Activated CD4-positive, alpha-beta memory T cell treated with anti-CD3 and anti-CD28 coated beads, Interleukin-2, amount 10 ng/mL, durations not matched to agents 7 days and 5 days (primary cell): ENCODE measurements at places on chromosomes 6 and 20. TPM values are rescaled to one million over a fixed set of nuclear protein-coding genes. Genes with fewer than 3 reads are reported as not detected.

DNA sequence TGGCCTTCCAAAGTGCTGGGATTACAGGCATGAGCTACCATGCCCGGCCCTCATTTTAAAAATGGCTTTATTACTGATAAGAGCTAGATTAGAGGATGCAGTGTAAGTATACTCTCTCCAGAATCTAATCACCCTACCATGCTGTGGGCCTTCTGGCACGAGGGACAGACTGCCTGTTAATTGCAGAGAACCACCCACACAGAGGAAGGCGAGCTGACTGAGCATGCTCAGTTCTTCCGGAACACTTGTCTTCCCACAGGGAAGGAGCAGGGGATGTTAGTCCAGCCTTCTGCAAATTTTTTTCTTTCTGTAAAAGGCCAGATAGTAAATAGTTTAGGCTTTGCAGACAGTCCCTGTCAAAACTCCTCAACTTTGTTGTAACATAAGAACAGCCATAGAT lies 48.9 kb downstream of the ALDH5A1 start:
- H3K27ac ChIP-seq: no peak overlapping the region
- peaks cover 10% of the 10 kb centered on the region for H3K27me3 ChIP-seq
- no peak overlapping the region for H3K4me3 ChIP-seq
- H3K4me1 ChIP-seq: peaks cover 5% of the 10 kb centered on the region
- DNase-seq: no peak

NRSN1 gene
- not detected for total RNA-seq

PDYN gene
- not detected for total RNA-seq

ZNF334 gene
- 1.4 TPM for total RNA-seq

- H3K4me1 ChIP-seq: no peaks in the 10 kb centered on the region
- DNase-seq: no peak
- no peaks in the 10 kb centered on the region for H3K36me3 ChIP-seq
- H3K27me3 ChIP-seq: peaks cover 25% of the 10 kb centered on the region
- no peak overlapping the region for H3K27ac ChIP-seq
These were observed 36.8 kb downstream of the FOXQ1 start for GRCh38 chr6:1348675-1349074.

DNA sequence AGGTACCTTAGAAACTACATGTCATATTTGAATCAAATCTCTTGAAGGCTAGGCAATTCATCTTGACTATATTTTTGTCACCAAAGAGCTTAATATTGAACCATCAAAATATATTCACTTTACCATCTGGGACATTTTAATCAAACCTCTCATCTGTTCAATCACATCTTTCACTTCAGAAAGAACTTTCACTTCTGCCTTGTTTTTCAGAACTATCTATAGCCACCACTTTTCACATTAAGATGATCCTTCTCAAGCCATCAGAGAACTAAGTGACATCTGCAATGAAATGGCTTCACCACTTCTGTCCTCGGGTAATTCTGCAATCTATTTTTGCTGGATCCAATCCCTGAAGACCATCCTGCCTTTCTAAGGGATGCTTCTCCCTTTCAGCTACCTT lies 57.8 kb downstream of the OR2B2 start:
- H3K4me1 ChIP-seq: no peaks in the 10 kb centered on the region
- no peak for DNase-seq
- peaks cover 17% of the 10 kb centered on the region for H3K27me3 ChIP-seq
- no peaks in the 10 kb centered on the region for H3K36me3 ChIP-seq

- H3K4me1 ChIP-seq: peaks cover 2% of the 10 kb centered on the region
- no peak for DNase-seq
- no peak overlapping the region for H3K4me3 ChIP-seq
- H3K27ac ChIP-seq: no peak overlapping the region
- H3K36me3 ChIP-seq: no peaks in the 10 kb centered on the region
These were observed 177.2 kb downstream of the ZMYND8 start for GRCh38 chr20:47179267-47179666.

GRCh38 chr6:170505306-170505705 lies 47.8 kb downstream of the PSMB1 start:
- H3K36me3 ChIP-seq: no peaks in the 10 kb centered on the region
- H3K4me3 ChIP-seq: no peak overlapping the region
- H3K27me3 ChIP-seq: peaks cover 25% of the 10 kb centered on the region
- no peaks in the 10 kb centered on the region for H3K4me1 ChIP-seq
- no peak for DNase-seq
- no peak overlapping the region for H3K27ac ChIP-seq

- DNase-seq: no peak
- no peak overlapping the region for H3K27ac ChIP-seq
- no peaks in the 10 kb centered on the region for H3K36me3 ChIP-seq
- H3K4me3 ChIP-seq: no peak overlapping the region
- no peaks in the 10 kb centered on the region for H3K4me1 ChIP-seq
These were observed 431.6 kb downstream of the GJA1 start for GRCh38 chr6:121867095-121867494.

LTA gene
- 38.4 TPM for total RNA-seq

- H3K36me3 ChIP-seq: no peaks in the 10 kb centered on the region
- peaks cover 38% of the 10 kb centered on the region for H3K27me3 ChIP-seq
- H3K4me3 ChIP-seq: no peak overlapping the region
- DNase-seq: no peak
These were observed 14.0 kb upstream of the SLC17A5 start for GRCh38 chr6:73667798-73668197.

DNA sequence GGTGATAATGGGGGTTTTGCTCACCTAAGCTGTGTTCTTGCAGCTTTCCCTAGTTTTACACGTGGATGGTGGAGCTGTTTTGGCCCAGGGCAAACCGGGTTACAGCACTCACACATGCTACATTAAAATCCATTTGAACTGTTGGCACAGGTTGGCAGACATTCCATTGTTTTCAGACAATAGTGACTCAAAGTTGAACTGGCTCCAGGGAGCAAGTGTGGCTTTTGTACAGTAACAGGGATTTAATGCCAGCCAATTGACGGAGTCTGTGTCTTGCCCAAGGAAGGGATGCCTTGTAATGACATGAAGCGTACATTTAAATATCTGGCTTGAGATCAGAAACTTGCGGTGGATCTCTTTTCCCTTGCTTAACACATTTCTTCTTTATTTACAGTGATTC lies 183.1 kb downstream of the DTNBP1 start:
- H3K4me3 ChIP-seq: no peak overlapping the region
- no peak overlapping the region for H3K27ac ChIP-seq
- no peak for DNase-seq
- H3K4me1 ChIP-seq: peaks cover 14% of the 10 kb centered on the region
- peaks cover 18% of the 10 kb centered on the region for H3K36me3 ChIP-seq

- no peaks in the 10 kb centered on the region for H3K4me1 ChIP-seq
- H3K4me3 ChIP-seq: no peak overlapping the region
- no peak overlapping the region for H3K27ac ChIP-seq
- DNase-seq: no peak
- H3K36me3 ChIP-seq: no peaks in the 10 kb centered on the region
These were observed 11.4 kb upstream of the SSTR4 start for GRCh38 chr20:23023621-23024177.

GRCh38 chr6:75766387-75766786 lies 17.3 kb downstream of the MYO6 start:
- no peaks in the 10 kb centered on the region for H3K36me3 ChIP-seq
- no peak overlapping the region for H3K4me3 ChIP-seq
- H3K4me1 ChIP-seq: no peaks in the 10 kb centered on the region

DNA sequence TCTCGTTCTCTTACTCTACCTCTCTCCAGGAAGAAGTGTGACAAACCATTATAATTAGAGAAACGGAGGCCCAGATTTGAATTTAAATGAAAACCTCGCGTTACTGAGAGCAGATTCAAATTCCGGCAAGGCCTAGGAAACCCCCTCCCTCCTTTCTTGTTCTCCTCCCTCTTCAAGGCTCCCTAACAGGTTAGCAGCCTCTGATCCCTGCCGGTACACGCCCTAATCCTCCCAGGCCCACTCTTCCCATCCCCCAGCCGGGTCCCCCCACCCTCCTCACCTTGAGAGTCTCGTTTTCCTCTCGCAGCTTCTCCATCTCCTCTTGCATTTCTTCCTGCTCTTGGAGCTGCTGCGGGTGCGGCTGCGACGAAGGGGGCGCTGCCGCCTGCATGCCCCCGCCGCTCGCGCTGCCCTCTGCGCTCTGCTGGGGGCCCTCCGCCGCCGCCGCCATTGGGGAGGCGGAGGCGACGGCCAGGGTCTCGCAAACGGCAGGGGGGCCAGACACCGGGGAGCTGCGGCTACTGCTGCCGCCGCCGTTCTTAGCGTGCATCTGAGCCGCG lies 3.8 kb downstream of the MTCL3 start:
- peaks cover 25% of the 10 kb centered on the region for H3K36me3 ChIP-seq
- H3K4me1 ChIP-seq: peaks cover 50% of the 10 kb centered on the region
- peak overlapping the region; percentile 85 for H3K4me3 ChIP-seq

- H3K4me3 ChIP-seq: no peak overlapping the region
- no peak for DNase-seq
- peaks cover 4% of the 10 kb centered on the region for H3K4me1 ChIP-seq
- H3K27me3 ChIP-seq: peaks cover 28% of the 10 kb centered on the region
- no peaks in the 10 kb centered on the region for H3K36me3 ChIP-seq
These were observed 4.2 kb upstream of the EYA4 start for GRCh38 chr6:133236932-133237331.

DNA sequence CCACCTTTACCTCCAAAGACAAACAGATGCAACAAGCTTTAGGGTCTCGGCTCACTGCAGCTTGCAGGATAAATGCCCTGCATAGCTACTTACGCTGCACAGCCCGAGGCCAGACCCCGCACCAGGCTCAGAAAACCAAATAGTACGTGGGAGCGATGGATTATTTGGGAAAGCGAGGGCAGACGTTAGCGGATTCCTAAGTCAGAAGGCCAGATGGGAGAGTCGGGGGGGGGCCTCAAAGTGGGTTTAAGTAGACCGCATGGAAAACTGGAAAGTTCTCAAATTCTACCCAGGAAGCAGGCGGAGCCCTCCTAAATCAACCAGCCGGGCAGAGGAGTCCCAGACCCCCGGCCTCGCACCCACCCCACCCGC lies 382 bp downstream of the SFT2D1 start:
- H3K27me3 ChIP-seq: peaks cover 10% of the 10 kb centered on the region
- H3K4me3 ChIP-seq: peak overlapping the region; percentile 86
- H3K27ac ChIP-seq: peak overlapping the region; percentile 81
- H3K36me3 ChIP-seq: peaks cover 6% of the 10 kb centered on the region
- peaks cover 14% of the 10 kb centered on the region for H3K4me1 ChIP-seq
- no peak for DNase-seq

- H3K27ac ChIP-seq: no peak within 1 kb of the TSS
- H3K4me3 ChIP-seq: peak within 1 kb of the TSS; percentile 71
- no peaks in the 10 kb centered on the region for H3K36me3 ChIP-seq
- peaks cover 13% of the 10 kb centered on the region for H3K4me1 ChIP-seq
- peaks cover 60% of the 10 kb centered on the region for H3K27me3 ChIP-seq
These were observed at the start of gene ARFGEF3 for GRCh38 chr6:138161338-138162110. Gene ARFGEF3, plus strand, starts transcription at chr6:138161939. Its CDS starts 148 bp downstream, at chr6:138162087.

DNA sequence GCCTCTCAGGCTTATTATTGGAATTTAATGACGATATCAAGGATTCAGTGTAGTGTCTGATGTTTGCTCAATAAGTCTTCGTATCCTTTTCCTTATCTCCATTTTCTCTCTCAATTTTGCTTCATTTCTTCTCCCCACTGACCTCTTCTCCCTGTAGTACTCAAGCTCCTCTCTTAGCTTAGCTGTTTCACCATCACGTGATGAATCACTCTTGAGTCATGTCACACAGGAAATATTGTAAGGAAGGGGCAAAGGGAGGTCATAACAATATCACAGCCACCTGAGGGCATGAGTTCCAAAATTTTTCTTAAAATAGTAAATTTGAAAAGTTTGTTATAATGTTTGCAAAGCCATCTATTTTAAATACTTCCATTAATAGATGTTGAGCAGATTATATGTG lies 392.2 kb upstream of the MARCKS start:
- no peaks in the 10 kb centered on the region for H3K4me1 ChIP-seq
- H3K27ac ChIP-seq: no peak overlapping the region
- no peaks in the 10 kb centered on the region for H3K27me3 ChIP-seq
- H3K4me3 ChIP-seq: no peak overlapping the region
- no peaks in the 10 kb centered on the region for H3K36me3 ChIP-seq

- H3K27ac ChIP-seq: no peak overlapping the region
- DNase-seq: no peak
- no peaks in the 10 kb centered on the region for H3K36me3 ChIP-seq
- H3K27me3 ChIP-seq: no peaks in the 10 kb centered on the region
- no peaks in the 10 kb centered on the region for H3K4me1 ChIP-seq
These were observed 159.1 kb downstream of the TFAP2C start for GRCh38 chr20:56788041-56788670.

- no peaks in the 10 kb centered on the region for H3K36me3 ChIP-seq
- no peak for DNase-seq
- no peak overlapping the region for H3K27ac ChIP-seq
- H3K27me3 ChIP-seq: no peaks in the 10 kb centered on the region
- no peak overlapping the region for H3K4me3 ChIP-seq
- H3K4me1 ChIP-seq: no peaks in the 10 kb centered on the region
These were observed 296.6 kb upstream of the MANEA start for GRCh38 chr6:95280686-95281273.

- H3K27me3 ChIP-seq: peaks cover 7% of the 10 kb centered on the region
- peaks cover 3% of the 10 kb centered on the region for H3K36me3 ChIP-seq
- peaks cover 25% of the 10 kb centered on the region for H3K4me1 ChIP-seq
- DNase-seq: no peak
These were observed 208.0 kb downstream of the GMDS start for GRCh38 chr6:2037237-2037926.

FAM217B gene
- 26.5 TPM for total RNA-seq

MYLK2 gene
- 0.45 TPM for total RNA-seq

- H3K27ac ChIP-seq: no peak overlapping the region
- DNase-seq: no peak
- no peaks in the 10 kb centered on the region for H3K36me3 ChIP-seq
- H3K27me3 ChIP-seq: peaks cover 4% of the 10 kb centered on the region
- no peak overlapping the region for H3K4me3 ChIP-seq
These were observed 15.6 kb downstream of the MEP1A start for GRCh38 chr6:46808806-46809205.

DNA sequence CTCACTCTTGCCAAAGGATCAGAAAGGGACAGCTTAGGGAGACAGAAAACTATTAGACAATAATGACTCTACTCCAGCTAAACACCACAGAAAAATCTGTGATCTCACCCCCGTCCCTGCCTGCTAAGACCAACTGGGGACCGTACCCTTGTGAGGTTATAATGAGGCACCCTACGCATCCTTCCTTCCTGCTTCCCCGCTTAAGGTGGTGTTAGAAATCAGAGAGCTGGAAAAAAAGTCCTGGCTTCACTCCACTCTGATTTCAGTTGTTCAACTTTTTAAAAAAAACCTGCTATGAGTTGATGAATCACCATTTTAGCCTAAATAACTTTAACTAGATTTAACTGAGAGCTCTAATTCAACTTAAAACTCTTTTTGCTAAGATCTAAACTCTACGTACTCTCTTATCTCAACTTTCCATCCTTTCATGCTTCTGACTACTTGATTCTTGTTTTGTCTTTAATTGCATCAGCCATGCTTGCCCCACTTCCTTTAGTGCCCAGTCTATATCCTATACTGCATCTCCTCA lies 35.8 kb upstream of the TMEM14A start:
- H3K27me3 ChIP-seq: peaks cover 2% of the 10 kb centered on the region
- no peak overlapping the region for H3K4me3 ChIP-seq
- H3K27ac ChIP-seq: peak overlapping the region; percentile 29

- no peak for DNase-seq
- peaks cover 12% of the 10 kb centered on the region for H3K27me3 ChIP-seq
- H3K36me3 ChIP-seq: peaks cover 19% of the 10 kb centered on the region
- no peak overlapping the region for H3K27ac ChIP-seq
- peaks cover 12% of the 10 kb centered on the region for H3K4me1 ChIP-seq
These were observed 165.3 kb upstream of the PREP start for GRCh38 chr6:105568142-105568541.
